Right renal cortex interstitium (tissue), 3 donors: ENCODE measurements at places on chromosomes 6 and 20. TPM values are rescaled to one million over a fixed set of nuclear protein-coding genes. Genes with fewer than 3 reads are reported as not detected.

FRS3 gene
- polyA plus RNA-seq, result 4.2 TPM

SRPK1 gene
- polyA plus RNA-seq, result 50.1 TPM

STMND1 gene
- 0.17 TPM for polyA plus RNA-seq

C6orf52 gene
- 4.9 TPM for polyA plus RNA-seq

EYA4 gene
- 16.6 TPM for polyA plus RNA-seq

HLA-DQB1 gene
- polyA plus RNA-seq, result 4.3 TPM

GATA5 gene
- polyA plus RNA-seq, result 5.5 TPM

SLC17A3 gene
- polyA plus RNA-seq, result 1.5 TPM

MUCL3 gene
- 0.06 TPM for polyA plus RNA-seq

PSMB1 gene
- 225 TPM for polyA plus RNA-seq

MAK gene
- 1.2 TPM for polyA plus RNA-seq

SLC17A2 gene
- 0.74 TPM for polyA plus RNA-seq

VSTM2L gene
- polyA plus RNA-seq, result 1.2 TPM

ZNF334 gene
- 28.4 TPM for polyA plus RNA-seq

- DNase-seq, result no peak
These were observed 86.1 kb upstream of the BACH2 start for GRCh38 chr6:90382760-90383159.

- DNase-seq, result no peak
These were observed 13.7 kb downstream of the SOD2 start for GRCh38 chr6:159679091-159680077.

- DNase-seq, result no peak
These were observed 261.1 kb upstream of the CITED2 start for GRCh38 chr6:139635401-139636130.

- no peak for DNase-seq
These were observed 143.5 kb upstream of the SUPT3H start for GRCh38 chr6:45521226-45521625.

DNA sequence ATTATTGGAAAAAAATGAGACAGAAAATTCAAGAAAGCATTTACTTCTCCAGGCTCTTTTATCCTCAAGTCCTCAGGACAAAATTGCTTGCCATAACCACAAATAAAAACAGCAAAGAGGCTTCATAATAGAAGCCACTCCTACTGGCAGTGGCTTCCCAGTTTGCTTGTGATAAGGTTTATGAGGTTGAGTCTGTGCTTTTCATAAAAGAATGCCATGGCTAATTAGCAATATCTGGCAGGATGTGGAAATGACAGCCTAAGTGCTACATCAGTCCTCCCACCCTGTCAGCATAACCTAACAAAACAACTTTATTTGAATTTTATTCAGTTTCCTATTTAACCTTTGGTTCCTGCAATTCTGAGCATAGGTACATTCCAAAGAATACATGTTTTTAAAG lies 80.9 kb upstream of the HTR1E start:
- DNase-seq, result no peak

GRCh38 chr6:74510878-74511277 lies 695.0 kb downstream of the COL12A1 start:
- DNase-seq, result no peak

GRCh38 chr6:150634964-150635292 lies 35.2 kb downstream of the PLEKHG1 start:
- no peak for DNase-seq

DNA sequence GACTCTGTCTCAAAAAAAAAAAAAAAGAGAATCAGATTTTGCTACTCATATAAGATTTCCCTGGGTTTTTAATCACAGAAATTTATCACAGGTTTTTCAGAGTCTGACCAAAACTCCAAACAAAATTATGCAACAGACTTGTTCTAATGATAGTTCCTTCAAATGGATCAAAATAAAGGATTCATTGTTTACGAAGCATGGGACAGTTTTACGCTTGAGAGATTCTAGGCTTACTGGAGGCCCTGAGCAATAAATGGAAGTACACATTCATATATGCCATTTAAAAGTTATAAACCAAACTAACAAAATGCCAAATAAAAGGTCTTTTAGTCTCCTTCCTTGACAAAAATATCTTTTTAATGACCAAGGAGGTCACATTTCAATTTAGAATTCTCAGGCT lies 245.1 kb upstream of the KCNQ5 start:
- DNase-seq, result no peak

GRCh38 chr6:128966934-128967333 lies 84.0 kb downstream of the LAMA2 start:
- DNase-seq, result no peak

DNA sequence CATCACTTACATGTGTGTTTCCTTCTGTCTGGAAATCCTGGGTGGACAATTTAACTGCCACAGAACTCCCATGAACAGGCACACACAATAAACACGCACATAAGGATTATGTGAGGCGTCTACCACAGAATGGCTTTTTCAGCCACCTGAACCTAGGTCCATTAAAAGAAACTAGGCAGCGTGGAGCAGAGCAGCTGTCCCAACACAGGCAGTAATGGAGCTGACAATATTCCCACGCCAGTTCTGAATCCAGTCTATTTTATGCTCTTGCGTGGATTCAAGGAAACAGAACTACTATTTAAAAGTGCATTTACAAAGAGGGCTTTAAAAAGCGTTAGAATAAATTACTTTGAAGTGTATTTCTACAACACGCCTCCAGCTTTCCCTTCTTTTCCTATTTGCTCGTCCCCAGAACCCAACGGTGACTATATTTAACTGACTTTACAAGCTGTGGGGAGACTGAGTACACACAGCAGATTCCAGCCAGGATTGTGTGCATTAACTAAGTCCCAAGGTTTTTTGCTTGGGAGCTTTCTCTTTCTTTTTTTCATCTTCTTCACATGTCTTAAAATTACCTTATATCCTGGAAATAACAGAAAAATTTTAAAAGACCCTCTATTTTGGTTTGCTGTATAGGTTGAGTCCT lies 95.9 kb downstream of the GMDS start:
- no peak for DNase-seq

- DNase-seq, result no peak
These were observed 794.2 kb downstream of the DHX35 start for GRCh38 chr20:39756369-39756768.

DNA sequence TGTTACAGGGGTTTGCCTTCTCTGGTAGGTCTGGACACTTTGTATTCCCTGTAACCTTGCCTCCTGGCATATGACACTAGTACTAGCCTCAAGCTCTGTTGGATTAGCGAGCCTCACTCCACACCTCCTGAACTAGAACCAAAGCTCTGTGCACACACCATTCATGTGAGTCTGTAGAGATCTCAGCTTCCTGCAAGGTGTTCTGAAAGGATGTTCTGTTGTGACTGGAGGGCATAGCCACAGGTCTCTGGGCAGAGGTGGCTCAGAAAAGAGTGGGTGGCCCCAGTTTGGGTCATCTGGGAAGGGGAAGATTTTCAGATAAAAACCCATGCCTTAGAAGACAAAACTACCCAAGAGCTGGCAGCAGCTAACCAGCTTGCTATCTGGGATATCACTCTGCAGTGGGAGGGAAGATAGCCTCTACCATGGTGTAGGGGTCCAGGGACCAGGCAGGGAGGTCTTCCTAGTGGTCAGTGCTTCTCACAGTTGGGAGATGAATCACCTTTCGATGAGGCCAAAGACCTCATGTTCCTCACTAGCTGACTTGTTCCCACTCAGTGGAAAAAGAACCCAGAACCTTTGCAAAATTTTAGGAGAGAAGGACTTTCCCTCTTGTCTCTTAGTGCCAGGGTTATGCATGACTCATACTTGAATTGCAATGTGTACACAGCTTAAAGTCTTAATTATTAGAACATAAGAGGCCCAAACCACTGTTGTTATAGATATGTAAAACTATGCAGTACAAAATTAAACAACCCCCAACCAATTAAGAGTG lies 41.4 kb downstream of the HLA-F start:
- no peak for DNase-seq

DNA sequence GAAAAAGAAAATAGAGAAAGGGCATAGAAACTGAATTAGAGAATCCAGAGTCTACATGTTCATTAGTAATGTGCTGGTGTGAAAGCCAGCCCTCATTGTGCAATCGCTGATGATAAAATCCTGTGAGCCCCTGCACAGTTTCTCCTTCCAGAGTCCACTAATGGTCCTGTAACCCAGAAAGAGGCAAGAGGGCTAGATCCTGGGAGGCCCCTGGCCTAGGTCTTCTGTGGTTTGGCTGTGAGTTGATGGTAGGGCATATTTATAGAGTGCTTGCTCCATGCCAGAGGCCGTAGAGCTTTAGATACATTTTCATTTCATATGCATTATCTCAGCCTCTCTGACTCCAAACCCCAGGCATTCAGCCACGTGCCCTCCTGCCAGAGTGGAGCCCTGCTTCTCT lies 94.9 kb upstream of the MTHFD1L start:
- DNase-seq, result no peak

- no peak for DNase-seq
These were observed 32.9 kb upstream of the UST start for GRCh38 chr6:148713921-148714320.

- no peak for DNase-seq
These were observed 385.5 kb downstream of the DHX35 start for GRCh38 chr20:39347626-39348025.

- peak; percentile 78 for DNase-seq
These were observed at the start of gene SNHG17 for GRCh38 chr20:38434770-38435554. SNHG17 (minus strand) TSS chr20:38435328.

DNA sequence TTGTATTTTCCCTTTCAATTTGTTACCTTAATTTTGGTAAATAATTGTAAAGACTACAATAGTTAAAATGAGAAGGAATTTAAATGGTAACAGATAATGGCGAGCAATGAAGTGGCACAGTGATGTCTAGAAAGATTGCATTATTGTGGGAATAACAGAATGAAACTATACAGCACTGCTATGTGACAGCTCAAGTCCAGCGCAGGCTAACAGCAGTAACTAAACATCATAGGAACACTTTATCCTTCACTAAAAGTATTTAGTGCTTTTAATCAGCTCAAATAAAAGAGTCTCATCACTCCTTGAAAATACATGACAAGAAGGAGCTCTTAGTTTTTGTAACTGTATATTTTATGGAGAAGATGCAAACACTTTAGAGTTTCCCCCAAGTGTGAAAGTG lies 190.8 kb downstream of the TENT5A start:
- no peak for DNase-seq

GRCh38 chr6:142822842-142823241 lies 122.1 kb downstream of the HIVEP2 start:
- DNase-seq, result no peak

DNA sequence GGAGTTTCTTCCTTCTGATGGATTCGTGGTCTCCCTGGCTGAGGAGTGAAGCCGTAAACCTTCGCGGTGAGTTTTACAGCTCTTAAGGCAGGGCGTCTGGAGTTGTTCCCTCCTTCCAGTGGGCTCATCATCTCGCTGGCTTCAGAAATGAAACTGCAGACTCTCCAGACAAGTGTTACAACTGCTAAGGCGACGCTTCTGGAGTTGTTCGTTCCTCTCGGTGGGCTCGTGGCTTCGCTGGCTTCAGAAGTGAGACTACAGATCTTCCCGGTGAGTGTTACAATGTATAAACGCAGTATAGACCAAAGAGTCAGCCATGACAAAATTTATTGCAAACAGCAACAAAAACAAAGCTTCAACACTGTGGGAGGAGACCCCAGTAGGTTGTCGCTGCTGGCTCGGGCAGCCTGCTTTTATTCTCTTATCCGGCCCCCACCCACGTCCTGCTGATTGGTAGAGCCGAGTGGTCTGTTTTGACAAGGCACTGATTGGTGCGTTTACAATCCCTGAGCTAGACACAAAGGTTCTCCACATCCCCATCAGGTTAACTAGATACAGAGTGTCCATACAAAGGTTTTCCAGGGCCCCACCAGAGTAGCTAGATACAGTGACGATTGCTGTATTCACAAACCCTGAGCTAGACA lies 113.2 kb downstream of the GPX5 start:
- DNase-seq, result no peak

DNA sequence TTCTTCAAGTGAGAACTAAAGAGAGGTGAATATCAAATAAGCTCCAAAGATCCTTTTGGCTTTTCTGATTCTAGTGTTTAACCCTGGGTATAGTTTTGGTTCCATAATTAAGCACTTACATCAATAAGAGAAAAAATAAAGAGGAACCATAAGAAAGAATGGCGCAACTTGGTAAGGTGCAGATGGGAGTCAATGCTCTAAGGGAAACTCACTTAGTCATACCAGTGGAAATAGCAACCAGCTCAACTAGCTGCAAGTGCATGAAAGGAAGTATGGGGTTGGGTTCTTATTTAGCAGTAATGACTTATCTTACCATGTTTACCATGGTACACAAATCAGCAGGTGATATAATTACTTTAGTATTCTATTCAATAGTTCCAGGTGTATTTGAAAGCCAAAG lies 296.5 kb upstream of the RUNX2 start:
- no peak for DNase-seq

- DNase-seq, result no peak
These were observed at the start of gene UNC5CL for GRCh38 chr6:41039060-41039998. UNC5CL (minus strand) TSS chr6:41039221; CDS start chr6:41035074, 4,147 bp downstream.

DNA sequence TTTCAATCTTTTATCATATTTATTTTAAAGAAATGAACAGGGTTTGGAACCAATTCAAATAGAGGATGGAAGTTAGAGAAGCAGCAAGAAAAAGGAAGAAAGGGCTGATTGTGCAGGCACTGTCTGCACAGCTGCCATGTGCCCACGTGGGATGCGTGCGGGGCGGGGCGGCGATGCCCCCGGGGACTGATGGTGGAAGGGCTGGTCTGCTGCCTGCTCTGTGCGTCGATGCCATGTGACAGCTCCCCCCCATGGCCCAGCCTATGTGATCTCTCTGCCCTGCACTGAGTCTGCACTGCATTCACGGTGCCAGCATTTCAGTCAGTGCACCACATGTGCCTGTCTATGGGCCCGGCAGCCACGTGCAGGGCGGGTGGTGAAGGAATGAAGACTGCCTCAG lies 96.4 kb downstream of the IRF4 start:
- DNase-seq, result no peak

- no peak for DNase-seq
These were observed 37.8 kb upstream of the MARCKS start for GRCh38 chr6:113819169-113819830.
